GM23338 (cell line): ENCODE measurements at places on chromosomes 11 and 22.

DNA sequence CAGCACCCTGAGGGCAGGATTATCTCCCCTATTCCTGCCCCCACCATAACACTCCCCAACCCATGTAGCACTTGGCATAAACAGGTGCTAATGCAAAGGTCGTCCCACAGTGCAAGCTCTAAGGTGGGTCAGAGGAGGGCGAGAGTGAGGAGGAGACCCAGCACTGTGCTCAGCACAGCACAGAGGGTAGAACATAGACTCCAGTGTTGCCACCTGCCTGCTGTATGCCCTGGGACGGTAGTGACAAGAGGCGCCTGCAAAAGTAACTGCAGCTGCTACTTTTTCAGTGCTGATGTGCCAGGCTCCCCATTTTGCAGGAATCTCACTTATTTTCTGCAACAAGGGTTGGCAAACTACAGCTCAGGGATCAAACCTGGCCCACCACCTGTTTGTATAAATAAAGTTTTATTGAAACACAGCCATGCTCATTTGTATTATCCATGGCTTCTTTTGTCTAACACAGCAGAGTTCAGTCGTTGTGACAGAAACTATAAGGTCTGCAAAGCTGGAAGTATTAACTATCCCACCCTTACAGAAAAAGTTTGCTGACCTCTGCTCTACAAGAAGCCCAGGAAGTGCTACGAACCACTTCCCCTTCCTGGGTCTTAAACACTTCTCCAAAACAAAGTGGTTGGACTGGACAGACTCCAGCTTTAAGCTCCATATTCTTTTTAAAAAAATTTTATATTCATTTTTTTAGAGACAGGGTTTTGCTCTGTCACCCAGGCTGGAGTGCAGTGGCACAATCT, 16.9 kb upstream of the CDC42BPG start:
- no peak for DNase-seq

DNA sequence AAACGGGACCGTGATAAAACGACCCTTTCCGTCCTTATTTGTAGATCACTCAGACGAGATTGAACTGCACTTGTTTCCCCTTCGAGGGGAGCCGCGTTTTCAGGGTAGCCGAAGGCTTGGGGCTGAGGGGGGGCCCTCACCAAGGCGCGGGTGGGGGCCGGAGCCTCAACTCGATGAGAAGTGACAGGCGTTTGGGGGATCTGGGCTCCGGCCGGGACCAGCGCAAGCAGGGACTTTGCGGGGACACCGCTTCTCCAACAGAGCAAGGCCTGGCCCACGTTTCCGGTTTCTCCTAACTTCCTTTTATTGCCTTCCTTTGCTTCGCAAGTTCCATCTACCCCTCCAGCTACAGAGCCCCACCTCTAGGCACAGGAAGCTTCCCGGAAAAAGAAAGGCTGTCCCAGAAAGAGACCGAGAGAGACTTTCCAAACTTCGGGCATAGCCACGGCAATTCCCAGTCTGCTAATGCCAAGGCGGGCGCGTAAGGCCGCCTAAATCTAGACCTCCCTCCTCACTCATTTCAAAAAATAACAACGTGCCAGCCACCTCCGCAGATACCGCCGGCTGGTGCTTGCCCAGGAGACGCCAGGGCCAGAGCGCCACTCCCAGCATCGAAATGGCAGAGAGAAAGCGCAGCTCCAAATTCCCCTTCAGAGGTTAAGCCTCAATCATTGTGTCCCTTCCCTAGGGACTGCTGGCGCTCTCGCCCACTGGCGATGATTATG, 6.6 kb downstream of the PAX6 start:
- peak; percentile 65 for DNase-seq

DNA sequence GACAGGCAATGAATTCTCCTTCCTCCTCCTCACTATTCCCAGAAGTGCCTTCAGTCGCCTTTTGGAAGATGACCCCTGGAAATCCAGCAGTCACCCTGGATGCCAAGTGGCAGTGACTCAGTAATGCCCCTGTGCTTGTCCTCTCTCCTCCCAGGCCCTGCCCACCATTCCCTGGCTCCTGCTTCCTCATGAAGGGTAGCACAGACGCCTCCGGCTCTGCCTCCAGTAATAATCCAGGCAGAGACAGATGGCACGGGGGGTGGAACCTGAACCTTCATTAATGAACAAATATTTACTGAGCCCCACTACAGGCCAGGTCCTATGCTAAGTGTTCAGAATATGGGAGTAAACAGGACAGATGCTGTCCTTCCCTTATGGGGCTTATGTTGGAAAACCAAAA, 23.2 kb downstream of the SYT13 start:
- DNase-seq, result no peak

GRCh38 chr11:126103150-126103549, 40.5 kb upstream of the CDON start:
- DNase-seq, result no peak

- DNase-seq, result no peak
These were observed 177.4 kb downstream of the DSCAML1 start for GRCh38 chr11:117619661-117620060.

DNA sequence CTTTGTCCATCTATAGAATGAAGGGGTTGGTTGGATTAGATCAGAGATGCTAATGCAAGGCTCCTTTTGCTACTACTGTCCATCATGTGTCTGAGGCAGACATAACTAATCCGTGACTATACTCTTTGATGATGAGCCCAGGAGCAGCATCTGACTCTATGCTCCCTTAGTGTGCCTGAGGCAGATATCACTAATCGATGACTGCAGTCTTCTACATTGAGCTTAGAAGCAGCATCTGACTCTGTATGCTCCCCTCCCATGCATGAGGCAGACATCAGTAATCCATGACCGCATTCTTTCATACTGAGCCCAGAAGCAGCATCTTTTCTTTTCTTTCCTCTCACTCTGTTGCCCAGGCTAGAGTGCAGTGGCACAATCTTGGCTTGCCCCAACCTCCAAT, 4.2 kb downstream of the TCN2 start:
- DNase-seq, result no peak

GRCh38 chr11:34302046-34302921, 55.5 kb downstream of the ABTB2 start:
- no peak for DNase-seq

DNA sequence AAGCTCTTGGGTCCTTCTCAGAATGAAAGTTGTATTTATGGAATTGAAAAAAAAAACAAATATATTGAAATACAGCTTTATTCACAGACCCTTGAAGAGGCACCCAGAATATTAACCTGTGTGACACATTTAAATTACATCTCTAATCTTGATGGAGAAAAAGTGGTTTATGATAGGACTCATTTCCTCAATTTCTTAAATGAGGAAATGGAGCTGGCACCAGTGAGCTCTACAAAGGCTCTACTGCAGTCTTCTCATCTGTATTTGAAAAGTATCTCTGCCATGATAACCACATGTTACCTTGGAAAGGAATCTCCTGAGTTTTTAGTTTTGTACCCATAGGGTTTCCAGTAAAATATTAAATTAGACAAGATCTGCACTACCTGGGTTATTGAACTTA, 186.5 kb downstream of the HIPK3 start:
- DNase-seq, result no peak

GRCh38 chr11:28820296-28820989, 712.3 kb downstream of the METTL15 start:
- no peak for DNase-seq

DNA sequence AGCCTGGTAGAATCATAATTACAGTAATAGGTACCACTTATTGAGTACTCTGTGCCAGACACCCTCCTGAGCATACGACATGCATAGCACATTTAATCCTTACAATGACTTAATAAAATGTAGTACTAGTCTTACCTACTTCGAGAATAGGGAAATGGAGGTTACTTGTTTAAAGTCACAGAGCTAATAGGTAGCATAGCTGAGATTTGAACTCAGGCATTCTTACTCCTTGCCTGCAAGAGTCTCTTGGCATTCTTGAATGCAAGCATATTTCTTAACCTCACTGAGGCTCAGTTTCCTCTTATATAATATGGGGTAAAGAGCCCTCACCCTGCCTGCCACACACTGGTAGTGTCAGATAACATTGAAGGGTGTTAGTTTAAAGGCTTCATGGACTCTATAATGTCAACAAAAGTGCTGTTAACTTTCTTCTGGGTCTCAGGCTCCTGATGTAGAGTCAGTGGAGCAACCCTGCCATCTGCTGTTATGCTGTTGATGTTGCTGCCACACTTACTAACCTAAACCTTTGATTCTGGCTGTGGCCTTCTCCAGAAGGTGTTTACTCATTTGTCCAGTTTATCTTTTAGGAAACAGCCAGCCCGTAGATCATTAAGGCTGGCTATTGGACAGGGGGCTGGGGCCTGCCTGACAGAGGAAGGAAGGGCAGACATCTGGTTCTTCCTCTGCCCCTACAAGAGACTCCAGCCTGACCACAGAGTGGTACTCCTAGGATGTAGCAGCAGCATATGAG, 18.9 kb downstream of the LIMK2 start:
- peak; percentile 23 for DNase-seq

DNA sequence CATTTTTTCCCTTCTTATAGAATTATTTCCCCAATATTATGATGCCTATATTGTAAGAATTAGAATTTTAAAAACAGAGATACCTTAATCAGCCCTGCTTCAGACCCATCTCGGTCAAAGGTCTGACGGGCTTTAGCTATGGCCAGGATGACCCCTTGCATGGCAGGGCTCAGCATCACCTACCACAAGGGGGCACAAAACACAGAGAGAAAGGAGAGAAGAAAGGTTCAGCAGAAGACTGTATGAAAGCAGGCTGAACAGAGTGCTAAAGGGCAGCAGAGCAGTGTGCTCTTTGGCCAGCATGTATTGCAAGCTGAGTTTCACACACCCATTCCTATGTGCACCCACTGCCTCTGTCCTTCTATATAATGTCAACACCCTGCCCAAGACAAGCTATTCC, 26.8 kb downstream of the CLDN25 start:
- peak; percentile 85 for DNase-seq

DNA sequence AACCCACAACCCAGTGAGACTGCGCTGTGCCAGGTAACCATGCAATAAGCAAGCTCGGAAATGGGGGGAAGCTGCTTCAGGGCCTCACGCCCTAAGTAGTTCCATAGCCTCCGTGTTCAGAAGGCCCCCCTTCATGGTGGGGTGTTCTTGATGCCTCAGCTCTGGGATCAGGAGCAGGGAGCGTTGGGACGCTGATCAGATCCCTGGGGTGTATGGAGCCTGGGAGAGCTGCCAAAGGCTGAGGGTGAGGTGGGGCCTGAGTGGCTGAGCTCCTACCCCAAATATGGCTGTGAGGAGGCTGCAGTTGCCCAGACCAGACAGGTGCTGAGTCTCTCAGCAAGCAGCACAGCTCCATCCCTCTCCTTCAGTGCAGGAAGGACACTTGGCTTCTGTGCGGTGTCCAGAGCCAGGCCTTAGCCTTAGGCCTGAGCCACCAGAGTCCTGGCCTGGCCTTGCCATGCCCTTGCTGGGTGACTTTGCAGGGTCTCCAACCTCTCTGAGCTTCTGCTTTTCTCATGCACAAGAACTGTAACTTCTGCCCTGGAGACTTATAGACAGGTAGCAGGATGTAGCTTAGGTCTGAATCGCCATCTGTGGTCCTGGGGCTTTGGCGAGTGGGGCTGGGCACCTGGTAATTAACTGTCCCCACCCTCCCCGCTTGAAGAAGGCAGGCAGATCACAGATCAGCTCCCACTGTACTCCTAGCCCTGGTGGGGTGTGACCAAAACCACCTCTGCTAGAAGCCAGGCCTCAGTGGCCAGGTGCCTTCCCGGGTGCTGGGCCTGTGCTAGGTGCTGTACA, 5.3 kb downstream of the MMP11 start:
- no peak for DNase-seq

DNA sequence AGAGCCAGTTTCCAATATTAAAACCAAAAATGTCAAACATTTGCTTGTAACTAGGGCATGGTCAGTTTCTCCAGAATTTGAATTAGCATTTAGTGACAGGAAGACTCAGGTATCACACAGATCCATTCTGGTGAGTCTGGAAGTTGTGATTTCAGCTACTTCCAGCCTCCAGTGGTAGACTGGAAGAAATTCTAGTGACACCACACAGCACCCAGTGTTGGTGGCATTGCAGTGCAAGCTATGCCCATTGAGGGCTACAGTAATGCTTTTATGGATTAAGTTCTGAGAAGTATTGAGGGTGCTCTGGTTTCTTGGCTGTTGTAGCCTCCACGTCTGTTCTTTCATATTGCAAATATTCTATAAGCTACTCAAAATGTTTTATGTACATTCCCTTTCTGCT, 31.4 kb upstream of the MMP20 start:
- DNase-seq, result no peak

GRCh38 chr22:22395245-22395644, 113.3 kb downstream of the ZNF280B start:
- no peak for DNase-seq

DNA sequence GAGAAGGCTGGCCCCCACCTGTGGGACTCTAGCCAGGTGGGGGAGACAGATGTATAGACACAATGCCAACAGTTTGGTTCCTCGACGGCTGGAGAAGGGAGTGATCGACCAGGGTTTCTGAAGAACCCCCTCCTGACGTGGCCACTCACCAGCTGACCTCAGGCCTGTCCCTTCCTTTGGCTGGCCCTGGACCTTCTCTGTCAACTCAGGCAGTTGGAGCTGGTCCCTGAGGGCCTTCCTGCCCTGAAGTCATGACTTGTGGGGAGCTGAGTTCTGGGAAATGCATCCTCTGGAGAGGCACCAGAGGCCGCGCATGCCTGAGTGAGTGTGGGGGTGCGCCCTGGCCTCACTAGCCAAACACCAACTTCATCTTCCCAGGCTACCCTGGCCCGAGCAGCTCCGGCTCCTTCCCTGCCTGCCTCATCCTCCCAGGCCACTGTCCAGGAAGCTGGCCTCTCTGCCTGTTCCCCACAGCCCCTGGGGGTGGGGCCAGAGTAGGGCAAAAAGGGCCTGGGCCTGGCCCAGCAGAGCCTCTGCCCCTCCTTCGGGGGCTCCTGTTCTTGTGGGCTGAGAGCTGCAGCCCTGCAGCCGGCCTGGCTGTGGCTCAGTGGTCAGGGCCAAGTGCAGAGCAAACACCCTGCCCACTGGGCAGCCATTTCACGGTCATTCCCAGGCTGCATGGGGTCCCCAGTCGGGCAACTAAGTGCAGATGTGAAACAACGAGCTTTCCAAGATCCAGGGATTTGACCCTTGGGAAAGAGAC, 23.6 kb downstream of the TXN2 start:
- DNase-seq, result no peak

- DNase-seq, result peak; percentile 67
These were observed 913 bp downstream of the ZNHIT2 start for GRCh38 chr11:65116370-65117205.
